ENCODE measurements at places on chromosomes 5 and 9. TPM values are rescaled to one million over a fixed set of nuclear protein-coding genes. Genes with fewer than 3 reads are reported as not detected.

DNA sequence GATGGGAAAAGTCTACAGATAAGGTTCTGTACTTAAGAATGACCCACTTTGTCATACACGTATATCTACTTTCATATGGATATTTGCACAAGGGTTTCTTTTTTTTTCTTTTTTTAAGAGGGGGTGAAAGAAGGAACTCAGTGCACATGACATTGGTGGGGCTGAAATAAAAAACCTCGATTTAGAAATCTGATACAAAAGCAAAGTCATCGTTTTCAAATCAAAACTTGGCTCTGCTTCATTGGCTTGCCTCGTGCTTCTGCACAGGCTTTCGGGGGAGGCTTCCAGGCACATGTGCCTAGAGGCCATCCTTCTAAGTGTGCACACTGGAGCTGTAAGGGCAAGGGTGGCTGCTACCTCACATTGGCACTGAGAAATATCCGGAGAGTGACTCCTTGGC is 31.1 kb downstream of the PTTG1 start:
- DNase-seq: no peak

Gene FGD3
- not detected for total RNA-seq

DNA sequence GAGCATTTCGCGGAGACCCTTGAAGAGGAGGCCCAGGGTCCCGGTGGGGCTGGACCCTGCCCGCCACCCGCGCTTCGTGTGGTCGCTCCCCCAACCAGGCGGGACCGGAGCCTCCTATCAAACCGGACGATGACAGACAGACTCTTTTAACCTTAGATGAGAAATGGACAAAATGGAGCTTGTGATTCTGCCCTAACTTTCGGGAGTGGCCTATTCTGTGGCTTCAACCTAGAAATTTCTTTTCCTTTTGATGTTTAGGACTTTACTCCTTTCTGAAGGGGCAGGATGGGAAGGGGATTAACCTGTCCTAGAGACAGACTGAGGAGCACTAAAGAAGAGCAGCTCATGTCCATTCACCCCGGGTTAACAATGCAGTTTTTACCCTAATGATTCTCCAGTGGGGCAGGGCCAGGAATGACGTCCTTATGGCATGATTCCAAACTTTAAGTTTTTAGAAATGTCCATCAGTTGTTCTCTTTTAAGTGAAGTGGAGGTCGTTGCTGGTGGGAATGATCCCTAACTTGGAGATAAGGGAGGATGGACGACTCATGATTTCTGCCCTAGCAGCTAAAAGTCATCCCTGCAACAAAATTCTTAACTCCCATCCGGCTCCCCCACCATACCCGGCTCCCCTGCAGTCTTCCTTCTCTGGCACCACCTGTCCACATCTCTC is 1.0 kb downstream of the NIPSNAP3A start:
- peak; percentile 37 for DNase-seq

- no peak for DNase-seq
Measured at GRCh38 chr9:18060269-18060934, 413.6 kb upstream of the ADAMTSL1 start.

DNA sequence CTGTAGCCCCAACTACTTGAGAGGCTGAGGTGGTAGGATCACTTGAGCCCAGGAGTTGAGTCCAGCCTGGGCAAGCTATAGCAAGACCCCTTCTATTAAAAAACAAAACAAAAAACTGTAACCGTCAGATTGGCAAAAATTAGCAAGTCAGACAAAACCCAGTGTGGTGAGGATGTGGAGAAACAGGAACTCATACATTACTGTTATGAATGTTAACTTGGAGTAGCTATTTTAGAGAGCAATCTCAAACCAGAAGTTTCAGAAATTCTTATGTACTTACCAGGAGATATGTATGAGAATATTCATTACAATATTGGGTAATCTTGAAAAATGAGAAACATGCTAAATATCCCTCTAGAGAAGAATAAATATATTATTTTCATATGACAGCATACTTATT is 120.3 kb downstream of the INVS start:
- DNase-seq: no peak

Gene TYRP1
- total RNA-seq: 0.68 TPM

Gene ARHGAP26
- 1.1 TPM for total RNA-seq

Data from RPMI7951 (cell line).